ENCODE measurements at places on chromosomes 13 and 19.

GRCh38 chr19:29598496-29598895 lies 7.6 kb upstream of the POP4 start:
- DNase-seq, result no peak

DNA sequence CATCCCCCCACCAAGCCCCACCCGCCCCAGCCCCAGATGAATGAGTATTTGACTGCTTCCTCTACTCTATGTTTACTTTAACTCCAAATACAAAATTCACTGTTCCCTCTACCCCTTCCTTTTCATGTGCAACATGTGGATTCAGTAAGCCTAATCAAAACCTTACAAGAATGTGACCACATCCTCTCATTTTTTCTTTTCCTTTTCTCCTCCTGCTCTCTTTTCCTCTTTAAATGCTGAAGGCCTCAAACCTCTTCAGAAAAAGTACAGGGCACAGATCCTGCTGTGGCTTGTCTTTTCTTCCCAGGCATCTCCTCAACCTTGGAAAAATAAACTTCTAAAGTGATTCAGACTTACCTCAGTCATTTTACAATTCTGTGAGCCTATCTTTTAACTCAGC lies 119.0 kb downstream of the MYCBP2 start:
- no peak for DNase-seq

DNA sequence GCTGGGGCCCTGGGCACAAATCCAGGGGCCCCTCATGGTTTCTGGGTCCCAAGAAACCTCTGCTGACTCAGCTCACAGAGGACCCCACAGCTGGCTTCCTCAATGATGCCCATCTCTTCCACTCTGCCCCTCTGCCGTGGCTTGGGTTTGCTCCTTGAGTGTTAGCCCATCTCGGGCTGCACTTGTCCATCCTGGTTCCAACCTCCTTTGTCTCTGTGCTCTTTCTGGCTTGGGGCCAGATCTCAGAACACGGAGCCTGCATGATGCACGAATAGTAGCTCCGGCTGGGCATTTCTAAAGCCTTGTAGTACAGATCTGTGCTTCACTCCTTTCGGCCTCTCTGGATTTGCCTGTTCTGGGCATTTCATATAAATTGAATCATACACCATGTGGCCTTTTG lies 53.8 kb downstream of the F2RL3 start:
- no peak for DNase-seq

DNA sequence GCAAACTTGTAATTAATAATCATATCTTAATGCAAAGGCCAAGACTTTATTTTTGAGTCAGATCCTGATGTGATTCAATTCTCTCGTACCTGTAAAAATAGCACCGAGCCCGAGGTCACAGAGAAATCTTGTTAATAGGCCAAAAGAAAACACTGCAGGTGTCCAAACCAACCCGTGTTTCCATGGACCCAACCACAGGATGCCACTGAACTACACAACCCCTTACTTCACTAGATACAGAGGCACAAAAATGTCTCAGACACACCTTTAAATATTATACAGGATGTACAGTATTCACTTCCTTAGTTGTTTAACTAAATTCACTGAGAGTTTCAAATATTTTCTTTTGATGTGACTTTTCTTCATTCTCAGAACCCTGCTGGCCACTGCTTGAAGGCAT lies 530.9 kb downstream of the MYO16 start:
- no peak for DNase-seq

DNA sequence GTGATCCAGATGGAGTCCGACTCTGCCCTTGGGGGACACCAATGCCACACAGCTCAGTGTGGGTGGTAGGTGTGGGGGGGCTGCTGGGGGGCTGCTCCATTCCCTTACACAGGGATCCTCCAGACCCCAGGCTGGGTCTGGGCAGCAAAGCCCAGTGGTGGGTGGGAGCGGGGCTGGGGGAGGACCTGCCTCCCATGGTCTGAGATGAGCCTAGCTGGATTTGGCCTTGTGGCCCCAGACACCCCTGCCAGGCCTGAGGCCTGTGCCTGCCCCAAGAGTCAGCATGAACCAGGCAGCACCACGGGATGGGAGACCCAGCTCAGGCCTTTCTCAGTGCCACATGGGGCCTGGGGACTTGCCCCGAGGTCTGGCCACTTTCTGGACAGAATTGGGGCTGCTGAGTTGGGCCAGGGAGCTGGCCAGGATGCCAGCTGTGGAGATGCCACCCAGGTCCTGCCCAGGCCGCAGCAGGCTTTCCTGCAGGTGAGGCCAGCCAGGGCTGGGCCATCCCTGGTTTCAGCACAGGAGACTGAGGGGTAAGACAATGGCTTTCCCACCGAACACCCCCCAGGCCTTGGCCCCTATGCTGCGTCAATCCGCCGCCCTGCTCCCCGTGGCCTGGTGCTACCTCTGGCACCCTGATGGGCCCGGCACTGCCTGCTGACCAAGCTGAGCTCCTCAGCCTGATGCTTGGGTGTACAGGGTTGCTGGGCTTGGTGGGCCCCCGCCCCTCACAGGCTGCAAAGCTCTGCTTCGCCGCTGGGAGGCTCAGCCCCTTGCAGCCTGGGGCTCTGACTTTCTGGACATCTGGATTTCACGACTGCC lies 24.2 kb downstream of the CEBPG start:
- no peak for DNase-seq

- DNase-seq, result no peak
Measured at GRCh38 chr13:52827839-52828238, 20.6 kb downstream of the PCDH8 start.

- no peak for DNase-seq
Measured at GRCh38 chr13:30880151-30880855, 25.8 kb upstream of the MEDAG start.

DNA sequence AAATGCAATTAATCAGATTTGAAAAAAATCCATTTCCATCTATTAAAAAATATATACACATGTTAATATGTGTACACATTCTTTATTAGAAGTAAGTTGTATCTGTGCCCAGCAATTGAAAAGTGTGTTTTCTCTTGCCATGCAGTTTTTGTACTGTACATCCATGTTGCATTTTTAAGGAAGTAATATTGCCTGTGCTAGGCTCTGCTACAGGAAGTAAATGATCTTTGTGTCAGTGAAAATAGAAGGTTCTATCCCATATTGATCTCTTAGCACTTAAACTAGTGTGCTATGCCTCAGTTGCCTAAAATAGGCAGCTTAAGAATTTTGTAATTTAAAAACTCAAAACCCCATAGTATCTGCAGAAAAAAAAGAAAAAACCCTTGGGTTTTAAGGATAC lies 122.5 kb downstream of the CDK8 start:
- DNase-seq, result no peak

DNA sequence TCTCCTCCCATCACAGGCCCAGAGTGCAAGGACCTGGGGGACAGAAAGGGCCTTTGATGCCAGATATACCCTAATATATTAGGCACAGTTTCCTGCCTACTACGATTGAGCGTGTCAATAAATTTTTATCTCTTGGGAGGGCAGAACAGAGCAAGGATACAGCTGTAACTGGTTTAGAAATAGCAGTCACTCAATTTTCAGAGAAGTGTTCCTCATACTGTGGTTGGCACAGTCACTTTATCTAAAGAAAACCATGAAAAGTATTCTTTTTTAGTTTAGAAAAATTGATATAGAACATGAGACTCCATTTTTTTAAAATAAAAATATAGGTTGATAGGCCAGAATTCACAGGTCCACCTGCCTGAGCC lies 460 bp upstream of the ZNF155 start:
- no peak for DNase-seq

GRCh38 chr13:99311137-99311536 lies 3.9 kb upstream of the GPR183 start:
- DNase-seq, result no peak

DNA sequence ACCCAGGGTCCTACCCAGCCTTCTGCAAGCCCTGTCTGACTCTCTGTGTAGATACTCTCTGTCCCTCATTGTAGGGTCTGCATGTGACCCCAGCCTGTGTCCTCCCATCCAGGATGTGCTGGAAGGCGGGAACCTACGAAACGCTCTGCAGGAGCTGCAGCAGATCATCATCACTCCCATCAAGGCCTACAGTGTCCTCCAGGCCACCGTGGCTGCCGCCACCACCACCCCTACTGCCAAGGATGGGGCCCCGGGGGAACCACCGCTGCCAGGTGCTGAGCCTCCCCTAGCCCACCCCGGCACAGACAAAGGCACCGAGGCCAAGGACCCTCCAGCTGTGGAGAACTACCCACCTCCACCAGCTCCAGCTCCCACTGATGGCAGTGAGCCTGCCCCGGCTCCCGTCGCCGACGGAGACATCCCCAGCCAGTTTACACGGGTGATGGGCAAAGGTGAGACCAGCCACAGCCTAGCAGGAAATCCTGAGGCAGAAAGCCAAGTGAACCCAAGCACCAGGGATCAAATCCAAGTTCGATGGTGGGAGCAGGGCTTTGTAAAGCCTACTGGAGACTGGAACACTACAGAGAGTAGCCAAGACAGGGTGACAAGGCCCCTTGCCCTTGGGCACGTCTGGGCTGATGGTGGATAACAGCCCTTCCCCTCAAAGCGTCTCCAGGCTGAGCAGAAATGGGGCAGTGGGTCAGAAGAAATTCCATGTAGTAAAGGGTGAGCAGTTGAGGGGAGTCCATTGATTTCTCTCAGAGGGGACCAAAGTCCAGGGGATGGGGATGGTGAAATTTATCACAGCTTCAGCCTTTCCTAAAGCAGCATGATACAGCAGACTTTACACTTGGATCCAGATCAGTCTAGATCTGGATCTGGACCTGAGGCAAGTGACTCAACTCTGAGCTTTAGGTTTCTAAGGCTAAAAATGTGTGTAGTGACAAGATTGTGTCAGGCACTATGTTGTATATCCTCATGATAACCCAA lies 13.2 kb downstream of the PAF1 start:
- no peak for DNase-seq

- DNase-seq, result no peak
Measured at GRCh38 chr13:44068169-44068568, 188.5 kb downstream of the LACC1 start.

All from stimulated activated naive CD4-positive, alpha-beta T cell treated with Interleukin-2 at 50 U/mL for 16 hours (primary cell).